CD4-positive, alpha-beta memory T cell (primary cell): ENCODE measurements at places on chromosomes 3 and 15.

- no peak for DNase-seq
Observed at GRCh38 chr3:151612115-151612514, 121.6 kb upstream of the AADACL2 start.

DNA sequence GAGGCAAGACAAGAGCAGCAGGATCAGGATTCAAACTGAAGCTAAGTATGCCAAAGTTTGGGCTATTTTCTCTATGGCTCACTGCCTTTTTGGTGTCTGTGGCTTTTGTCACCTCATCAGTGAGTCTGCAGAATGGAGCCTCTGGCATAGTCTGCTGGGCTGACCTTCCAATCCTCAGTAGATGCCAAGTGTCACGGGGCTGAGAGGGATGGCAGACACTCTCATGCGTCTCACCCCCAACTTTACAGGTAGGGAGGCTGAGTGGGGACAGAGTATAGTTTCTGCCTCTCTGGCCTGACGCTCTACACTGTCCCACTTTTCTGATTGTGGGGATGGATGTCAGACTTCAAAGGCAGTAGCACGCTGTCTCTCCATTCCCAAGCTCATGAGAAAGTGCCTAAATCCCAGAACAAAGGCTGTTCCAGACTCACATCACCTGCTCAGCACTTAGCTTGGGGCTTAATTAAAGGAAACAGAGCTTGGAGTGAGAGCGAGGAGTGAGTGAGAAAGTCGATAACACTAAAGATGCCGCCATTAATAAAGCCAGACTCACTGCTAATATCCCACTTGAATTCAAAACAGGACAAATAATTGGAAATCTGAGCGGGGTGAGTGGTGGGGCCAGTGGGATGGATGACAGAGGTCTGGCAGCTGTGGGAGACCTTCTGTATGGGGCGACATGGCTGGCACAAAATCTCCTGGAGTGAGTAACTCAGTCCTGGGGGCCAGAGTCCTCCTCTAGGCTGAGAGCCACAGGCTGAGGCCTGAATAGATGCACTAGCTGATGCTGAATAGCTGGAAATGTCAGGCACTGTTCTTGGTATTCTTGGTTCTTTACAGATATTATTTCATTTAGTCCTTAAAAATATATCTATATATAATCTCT, 78.4 kb upstream of the MRPS22 start:
- no peak for DNase-seq

DNA sequence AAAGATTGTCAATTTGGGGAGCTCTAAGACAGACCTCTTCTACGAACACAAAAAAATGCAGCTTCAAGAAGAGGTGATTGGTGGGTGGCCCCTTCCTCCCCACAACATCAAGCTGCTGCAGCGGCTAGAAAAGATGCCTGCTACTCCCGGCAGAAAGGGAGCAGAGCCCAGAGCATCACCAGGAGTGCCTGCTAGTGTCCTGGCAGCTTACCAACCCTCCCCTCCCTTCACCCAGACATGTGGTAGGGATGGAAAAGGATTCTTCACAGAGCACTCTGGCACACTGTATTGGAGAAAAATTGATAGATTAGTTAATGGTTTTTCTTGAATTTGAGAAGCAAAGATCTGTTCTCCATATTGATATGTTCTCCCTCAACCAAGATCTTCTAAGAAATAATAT, 10.8 kb downstream of the IP6K1 start:
- no peak for DNase-seq

DNA sequence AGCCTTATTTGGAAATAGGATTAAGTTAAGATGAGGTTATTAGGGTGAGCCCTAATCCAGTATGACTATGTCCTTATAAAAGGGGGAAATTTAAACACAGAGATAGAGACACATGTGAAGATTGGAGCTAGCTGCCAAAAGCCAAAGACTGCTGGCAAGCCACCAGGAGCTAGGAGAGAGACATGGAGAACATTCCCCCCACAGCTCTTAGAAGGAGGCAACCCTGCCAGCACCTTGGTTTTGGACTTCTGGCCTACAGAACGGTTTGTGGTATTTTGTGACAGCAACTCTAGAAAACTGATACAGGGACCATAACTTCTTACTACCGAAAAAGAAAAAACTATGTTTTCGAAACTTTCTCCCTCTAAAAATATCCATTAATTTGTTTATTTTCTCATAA, 245.3 kb upstream of the RARB start:
- DNase-seq: no peak

GRCh38 chr15:70604666-70605315, 158.6 kb downstream of the UACA start:
- DNase-seq: no peak

- no peak for DNase-seq
Observed at GRCh38 chr15:100663915-100664281, 61.5 kb downstream of the ASB7 start.

DNA sequence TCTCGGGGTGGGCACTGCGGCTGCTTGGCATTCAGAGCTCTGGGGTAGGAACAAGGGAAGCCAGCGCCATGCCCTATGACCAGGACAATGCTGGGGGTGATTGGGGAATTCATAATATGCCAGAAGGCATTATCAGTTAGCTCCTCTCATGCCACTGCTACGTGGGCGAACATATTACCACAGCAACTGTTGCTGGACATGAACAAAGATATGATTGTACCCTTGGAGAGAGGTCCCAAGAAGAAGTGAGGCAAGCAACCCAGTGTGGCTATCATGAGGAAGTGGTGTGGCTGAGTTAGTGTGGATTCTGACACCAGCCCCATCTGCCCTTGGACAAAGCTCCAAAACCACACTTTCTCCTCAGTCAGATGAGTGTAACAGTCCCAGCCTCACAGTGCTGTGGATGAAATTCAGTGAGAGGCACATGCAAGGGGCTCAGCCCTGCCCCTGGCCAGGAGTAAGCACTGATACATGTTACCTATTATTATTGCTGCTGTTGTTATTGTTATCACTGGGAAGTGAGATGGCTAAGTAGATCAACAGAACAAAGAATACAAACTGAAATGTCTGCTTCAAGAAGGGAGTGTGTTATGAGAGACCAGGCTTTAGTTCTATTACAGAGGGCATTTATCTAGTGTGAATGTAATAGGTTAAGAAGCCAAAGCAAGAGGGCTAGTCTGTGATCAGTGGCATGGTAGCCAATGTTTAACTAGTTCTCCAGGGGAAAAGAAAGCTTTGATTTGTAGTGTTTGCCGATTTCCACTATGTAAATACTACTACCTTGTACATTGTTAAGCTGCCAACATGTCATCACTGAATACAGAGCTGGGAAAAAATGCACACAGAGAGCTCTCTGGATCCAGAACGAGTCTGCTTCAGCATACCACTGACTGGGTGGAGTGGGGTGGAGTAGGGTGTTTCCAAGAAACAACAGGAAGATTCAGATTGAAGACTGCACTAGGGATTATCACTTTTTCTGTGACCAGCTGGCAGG, 222.3 kb upstream of the EIF1B start:
- DNase-seq: no peak

DNA sequence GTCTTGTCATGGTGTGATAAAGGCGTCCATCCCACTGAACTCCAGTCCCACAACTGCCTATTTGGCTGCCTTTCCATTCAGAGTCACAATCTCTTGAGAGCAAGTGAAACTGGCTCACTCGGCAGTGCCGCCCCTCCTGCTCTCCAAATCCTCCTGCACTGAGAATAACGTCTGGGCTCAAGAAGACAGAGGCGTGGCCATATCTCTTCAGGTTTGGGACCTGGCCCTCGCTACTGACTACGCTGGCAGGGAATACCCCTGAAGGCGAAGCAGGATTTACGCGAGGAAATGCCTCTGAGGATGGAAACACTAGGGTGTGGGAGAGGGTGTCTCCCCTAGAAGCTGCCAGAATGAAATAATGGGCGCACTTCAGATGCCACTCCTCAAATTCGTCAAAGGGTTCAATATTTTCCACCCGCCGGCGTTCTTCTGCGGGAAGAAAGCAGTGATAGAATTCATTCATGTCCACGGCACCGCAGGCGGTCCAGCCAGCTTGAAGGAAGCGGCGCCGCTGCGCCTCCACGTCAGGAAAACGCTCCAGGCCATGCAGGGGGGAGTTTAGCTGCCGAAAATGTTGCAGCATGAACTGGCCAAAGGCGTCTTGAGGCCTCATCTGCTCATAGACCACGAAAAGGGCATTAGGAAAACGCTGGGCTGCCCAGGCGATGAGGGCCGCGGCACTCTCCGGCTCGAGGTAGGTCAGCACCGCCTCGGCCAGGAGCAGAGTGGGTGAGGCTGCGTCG, 985 bp downstream of the LCMT2 start:
- no peak for DNase-seq

DNA sequence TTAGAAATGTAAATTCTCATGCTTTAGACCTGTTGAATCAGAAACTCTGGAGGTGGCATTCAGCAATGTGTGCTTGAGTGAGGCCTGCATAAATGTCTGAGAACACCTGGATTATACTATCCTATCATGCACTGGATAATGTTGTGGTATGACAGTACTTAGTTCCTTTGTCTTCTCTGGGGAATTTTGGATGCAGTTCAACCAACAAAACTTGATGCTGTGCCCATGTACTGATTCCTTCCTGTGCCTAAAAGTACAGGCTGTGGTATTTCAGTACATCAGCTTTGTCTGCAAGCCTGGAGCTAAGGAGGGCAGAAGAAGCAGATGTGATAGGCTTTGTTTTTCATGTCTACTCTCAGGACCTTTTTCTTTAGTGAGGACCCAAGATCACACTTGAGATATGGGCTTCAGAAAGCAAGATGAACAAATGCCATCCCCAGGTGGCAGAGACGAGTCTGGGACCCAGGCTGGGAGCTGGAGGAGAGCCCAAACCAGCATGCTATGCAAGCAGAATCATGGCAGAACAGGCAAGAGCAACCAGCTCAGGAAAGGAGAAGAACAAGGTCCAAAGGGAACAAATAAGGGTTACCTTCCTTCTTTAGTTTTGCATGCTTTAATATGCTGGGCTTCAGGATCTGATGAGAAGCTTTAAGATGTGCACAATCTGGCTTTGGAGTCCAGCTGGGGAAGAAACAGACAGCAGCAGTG, 124.7 kb downstream of the MYRIP start:
- no peak for DNase-seq

DNA sequence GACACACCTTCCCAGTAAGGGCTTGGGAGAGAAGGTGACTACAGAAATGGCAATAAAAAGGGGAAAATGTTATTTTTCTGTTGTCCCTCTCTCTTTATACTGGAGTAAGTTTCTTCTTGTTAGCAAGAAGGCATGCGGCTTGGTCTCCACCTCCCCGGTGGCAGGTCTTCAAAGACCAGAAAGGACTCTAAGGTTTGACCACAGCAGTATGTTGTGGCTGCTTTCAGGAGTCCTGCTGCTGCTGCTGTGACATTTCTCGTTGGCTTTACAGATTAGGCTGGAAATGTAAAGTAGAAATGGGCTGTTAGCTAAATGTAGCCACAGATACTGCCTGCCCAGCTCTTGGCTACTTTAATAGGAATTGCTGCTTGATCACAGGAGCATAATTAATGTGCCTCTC, 175.8 kb upstream of the ZBTB20 start:
- no peak for DNase-seq

GRCh38 chr3:186217820-186218164, 108.9 kb upstream of the ETV5 start:
- no peak for DNase-seq

DNA sequence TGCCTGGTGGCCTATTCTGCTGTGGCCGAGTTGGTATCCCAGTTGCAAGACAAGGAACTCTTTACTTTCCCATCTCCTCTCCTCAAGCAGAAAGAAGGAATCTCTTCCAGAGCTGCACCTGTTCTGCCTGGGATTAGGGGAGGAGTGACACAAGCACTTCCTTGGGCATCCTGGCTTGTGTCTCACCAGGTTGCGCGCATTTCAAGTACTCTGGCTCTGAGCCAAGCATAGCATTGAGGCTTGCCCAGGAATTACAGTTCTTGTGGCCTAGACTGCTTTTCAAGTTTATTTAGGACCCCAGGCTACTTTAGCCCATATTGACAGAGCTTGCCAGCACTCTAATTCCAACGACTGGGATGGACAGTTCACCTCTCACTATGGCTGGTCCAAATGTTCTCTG, 150.5 kb downstream of the RSRC1 start:
- no peak for DNase-seq

DNA sequence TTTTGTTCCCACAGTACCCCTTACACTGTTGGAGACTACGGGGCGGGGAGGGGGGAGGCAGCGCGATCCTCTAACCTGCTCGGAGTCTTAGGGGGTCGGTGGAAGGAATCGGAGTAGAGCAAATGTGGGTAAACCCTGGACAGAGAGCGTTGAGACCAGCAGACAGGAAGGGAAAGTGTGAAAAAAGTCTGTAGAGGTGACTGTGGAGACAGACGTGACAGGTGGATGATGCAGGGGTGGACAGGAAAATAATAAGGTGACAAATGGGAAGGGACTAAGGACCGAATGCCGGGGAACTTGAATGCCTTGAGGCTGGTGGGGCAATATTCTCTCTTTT, 424 bp downstream of the EAF2 start:
- no peak for DNase-seq

DNA sequence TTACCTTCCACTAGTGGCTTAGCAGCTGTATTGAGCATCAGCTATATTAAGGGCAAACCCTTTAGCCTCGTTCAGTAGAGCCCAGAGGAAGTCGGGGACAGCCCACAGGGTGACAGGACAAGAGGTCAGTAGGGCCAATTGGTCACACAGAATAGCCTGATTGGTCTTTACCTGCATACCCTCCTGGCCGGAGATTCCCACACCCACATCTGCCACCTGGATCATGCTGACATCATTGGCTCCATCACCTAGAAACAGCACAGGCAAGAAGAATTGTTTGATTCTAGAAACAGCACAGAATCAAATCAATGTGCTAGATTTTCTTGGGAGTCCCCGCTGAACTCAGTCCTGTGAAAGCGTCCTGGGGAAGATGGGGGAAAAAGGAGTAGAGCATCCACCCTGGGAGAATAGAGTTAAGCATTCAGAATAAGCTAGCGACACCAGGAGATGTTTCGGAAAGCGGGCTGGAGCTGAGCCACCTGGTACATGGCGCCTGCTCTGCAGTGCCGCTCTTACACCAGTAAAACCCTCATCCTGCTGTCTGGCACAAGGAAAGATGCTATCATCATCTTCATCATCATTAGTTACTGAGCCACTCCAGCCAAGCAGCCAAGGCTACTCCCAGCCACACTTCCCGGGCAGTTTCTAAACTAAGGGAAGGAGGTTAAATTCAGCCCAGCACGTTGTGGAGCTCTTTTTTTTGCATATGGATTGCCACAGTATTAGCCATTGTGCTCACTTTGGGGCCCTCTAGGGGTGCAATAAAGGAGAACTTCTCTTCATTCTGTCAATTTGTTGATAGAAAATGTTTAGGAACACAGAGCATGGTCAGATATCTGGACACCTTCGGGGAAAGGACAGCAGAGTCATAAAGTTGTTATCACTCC, 171.3 kb downstream of the ATP10A start:
- DNase-seq: no peak

DNA sequence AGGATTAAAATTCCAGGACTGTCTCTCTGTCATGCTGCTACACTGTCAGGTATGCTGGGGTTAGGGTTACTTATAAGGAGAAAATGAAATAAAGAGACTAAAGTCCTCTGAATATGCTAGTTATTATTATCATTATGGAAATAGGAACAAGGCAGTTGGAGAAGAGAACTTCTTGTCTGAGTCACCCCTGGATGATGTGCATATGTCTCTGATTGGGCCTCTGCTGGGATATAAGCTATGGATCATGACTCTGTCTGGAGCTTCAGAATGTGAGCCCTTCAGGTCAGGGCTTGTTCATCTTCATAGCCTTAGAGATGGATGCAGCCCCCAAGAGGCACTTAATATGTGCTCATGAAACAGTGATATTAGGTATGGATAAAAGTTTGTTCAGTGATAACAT, 569.6 kb downstream of the EPHB1 start:
- no peak for DNase-seq
